Spleen (tissue), 13 donors: ENCODE measurements at places on chromosomes 4 and X.

DNA sequence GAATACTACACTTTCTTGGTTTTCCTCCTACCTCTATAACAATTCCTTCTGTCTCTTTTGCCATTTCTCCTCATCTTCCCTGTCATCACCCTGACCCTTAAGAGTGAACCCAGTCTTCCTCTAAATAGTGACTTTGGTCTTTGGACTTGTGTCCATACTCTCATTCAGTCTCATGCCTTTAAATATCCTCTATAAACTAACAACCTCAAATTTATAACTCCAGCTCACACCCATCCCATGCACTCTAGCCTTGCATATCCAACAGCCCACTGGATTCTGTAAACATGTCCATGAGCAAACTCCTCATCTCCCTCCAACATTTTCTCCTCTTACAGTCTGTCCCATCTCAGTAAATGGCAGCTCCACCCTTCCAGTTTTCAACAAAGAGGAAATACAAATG lies 15.0 kb downstream of the BCLAF3 start:
- no peak for DNase-seq

GRCh38 chr4:93031431-93032098 lies 727.8 kb downstream of the GRID2 start:
- no peak for DNase-seq

- no peak for DNase-seq
These were observed 217.5 kb upstream of the GYPA start for GRCh38 chr4:144357975-144358374.

GRCh38 chr4:185101354-185101890 lies 41.6 kb upstream of the SLC25A4 start:
- DNase-seq = no peak

- no peak for DNase-seq
These were observed 279.9 kb upstream of the SLIT2 start for GRCh38 chr4:19971829-19972228.

DNA sequence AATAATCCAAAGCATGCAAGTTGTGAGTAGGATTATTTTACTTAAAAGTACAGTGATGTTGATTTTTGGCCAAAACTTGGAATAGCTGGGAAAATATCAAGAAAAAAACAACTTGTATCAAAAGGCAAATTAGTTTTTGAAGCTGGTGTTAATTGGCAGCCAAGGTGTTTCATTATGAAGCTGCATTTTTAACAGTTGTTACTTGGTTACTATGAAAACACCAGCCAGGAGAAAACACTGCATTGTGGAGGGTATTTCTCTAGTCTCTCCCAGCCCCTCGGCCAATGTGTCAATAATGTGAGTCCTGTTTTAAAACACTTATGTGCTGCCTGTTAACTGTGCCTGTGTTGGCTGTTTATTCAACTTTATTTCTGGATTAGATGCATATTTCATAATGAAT lies 733.4 kb downstream of the ADGRL3 start:
- no peak for DNase-seq

DNA sequence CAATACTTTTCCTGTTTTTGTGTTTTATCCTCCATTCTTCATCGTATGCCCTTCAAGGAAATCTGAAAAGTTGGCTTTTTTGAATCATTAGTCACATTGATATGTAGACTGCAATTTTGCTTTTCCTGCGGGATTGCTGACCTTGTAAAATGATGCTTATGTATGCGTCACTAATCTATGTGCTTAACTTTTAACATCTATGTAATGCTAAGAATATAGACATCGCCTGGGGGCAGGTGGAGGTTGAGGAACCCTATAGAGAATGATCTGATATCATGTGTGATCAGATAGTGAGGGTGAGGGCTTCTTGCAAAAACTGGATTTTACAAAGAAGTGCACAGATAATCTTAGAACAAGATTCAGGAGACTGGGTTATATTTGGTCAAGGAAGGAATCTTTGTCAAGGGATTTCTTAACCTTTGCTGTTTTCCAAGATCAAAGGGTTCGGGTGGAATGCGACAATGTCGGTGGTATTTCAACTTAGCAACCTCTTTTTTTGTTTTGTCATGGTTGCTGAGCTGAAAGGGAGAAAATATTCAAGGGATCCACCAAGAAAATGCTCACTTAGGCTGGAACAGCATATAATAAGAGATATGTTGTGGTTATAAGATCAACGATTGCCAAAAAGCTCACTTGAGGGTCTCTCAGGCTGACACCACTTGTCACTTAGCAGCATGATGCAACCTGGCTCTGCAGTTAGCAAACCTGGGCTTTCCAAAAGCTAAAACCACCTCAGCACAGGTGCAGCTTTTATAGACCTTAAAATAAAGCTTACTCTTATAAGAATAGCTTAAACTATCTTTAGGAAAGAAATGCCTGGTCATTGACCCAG lies 70.6 kb upstream of the PUDP start:
- DNase-seq = no peak

GRCh38 chr4:107743532-107743931 lies 23.5 kb upstream of the PAPSS1 start:
- no peak for DNase-seq

DNA sequence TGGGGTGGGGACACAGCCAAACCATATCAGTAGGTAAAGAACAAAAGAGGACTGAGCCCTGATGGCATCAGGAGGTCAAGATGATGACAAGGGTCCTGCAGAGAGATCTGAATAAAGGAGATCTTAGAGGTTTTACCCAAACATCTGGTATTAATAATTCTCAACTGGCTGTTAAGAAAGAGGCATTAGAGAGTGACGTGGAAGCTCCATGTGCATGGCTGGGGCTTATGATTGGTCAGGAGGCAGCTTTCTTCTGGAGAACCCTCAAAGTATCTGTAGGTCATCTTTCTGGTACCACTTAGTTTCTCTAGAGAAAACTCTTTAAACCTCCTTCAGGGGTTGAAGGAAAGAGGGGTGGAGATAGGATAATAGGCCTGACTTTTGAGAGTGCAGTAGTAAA lies 18.7 kb downstream of the MGST2 start:
- DNase-seq = no peak

DNA sequence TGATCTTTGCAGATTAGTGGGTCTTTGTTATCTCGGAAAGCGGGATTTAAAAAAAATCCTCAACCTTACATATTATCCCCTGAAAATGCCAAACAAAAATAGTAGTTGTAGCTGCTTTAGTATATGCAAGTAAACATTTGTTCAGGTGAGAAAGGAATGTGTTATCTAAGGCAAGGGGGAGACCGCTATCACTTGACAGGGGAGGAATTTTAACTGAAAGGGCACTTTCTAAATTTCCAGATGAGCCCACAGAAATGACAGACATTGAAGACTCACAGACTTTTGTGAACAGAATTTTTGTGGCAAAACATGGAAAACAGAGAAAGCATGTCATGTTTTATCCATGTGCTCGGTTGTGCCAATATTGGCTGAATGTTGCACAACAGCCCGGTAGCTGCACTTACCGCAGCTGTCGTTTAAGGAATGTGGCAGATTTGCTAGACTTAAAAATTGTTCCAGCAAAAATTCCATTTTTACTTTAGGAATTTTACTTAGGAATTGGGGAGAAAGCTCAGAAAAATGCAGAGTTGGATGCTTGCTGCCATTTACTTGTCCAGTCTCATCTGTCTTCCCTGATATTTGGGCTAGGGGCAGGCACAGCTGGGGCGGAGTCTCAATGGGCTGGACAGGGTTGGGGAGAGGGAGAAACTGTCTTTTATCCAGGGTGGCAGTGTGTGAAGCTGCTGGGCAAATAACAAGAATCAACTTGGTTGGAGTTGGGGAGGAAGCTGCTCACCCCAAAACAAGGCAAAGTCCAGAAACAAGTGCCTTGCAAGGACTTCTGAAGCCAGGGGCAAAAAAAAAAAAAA lies 94.6 kb upstream of the RPS6KA3 start:
- DNase-seq = no peak

GRCh38 chr4:81631958-81632441 lies 160.3 kb upstream of the RASGEF1B start:
- DNase-seq = no peak

DNA sequence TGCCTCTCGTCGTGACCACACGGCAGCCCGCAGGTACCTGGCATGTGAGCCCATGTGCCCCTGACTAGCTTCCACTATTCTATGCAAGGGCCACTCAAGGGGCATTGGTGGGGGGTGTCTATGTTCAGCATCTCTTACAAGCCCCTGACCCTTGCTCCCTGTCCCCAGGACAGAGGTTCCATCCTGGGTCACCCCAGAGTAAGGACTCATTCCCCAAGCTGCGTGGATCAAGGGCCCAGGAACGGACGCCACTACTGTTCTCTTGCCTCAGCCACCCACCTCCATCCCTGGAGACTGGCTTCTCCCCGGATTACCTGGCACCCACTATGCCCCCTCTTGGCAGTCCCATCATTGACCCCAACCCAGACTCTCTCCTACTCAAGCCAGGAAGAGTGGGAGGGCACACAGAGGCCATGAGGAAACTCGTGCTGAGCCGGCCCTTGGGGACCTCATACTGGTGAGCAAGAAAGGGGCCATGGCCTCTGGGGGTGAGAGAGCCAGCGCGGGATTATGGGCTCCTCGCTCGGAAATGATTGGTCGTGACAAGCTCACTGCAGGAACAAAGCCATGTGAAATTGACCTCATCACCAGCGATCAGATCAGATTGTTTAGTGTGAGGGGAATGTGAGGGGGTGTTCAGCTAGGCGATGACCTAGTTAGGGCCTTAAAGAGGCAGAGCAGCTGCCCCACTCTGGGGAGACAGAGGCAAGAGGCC lies 50.1 kb upstream of the PJA1 start:
- DNase-seq = no peak

DNA sequence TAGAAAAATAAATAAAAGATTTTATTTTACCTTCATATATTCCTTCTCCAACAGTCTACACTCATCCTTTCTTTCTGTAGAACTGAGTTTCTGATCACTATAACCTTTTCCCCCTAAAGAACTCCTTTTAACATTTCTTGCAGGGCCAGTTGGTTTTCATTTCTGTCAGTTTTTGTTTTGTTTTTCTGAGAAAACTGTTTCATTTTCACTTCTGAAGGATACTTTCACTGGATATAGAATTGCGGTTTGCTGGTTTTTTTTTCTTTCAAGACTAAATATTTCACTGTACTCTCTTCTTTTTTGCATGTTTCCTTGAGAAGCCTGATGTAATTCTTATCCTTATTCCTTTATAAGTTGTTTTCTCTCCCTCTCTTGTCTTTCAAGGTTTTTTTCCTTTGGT lies 90.4 kb upstream of the EOLA2 start:
- DNase-seq = no peak

GRCh38 chr4:73868206-73869129 lies 725 bp upstream of the CXCL1 start:
- DNase-seq = no peak

DNA sequence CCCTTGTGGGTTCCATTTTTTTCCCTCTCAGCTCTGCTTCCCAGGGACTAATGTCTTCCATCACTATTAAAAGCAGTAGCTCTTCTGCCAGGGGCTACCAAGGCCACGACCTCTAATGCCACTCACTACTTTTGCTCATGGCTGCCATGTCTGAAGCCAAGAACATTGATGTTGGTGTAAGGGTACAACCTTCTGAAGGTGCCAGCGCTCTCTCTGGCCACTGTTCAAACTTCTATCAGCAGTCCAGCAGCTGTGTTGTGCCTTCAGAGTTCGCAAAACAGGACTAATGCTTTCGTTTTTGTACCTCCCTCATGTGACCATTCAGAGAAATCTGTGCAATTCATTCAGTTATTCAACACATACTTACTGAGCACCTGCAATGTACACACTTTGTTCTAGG lies 121.5 kb upstream of the ENPEP start:
- DNase-seq = no peak

- peak; percentile 84 for DNase-seq
These were observed 64.3 kb upstream of the CCDC160 start for GRCh38 chrX:134172588-134173259.

DNA sequence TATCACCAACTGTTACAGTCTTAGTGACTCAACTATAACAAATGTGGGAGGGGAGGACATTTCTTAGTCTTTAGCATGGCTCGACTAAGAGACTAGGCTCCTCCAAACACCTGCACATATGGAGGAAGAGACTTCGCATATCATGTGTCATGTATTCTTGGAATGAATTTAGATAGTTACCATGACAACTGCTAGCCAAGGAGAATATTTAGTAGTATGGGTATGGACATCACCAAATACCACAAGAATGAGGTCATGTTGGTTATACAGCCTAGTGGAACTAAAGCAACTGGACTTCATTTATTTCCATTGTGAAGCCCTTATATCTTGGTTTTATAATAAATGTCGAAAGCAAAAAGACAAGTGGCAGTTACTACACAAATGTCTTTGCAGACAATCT lies 512.3 kb downstream of the CFAP47 start:
- DNase-seq = no peak

GRCh38 chrX:134688031-134688823 lies 30.0 kb upstream of the PLAC1 start:
- DNase-seq = no peak

DNA sequence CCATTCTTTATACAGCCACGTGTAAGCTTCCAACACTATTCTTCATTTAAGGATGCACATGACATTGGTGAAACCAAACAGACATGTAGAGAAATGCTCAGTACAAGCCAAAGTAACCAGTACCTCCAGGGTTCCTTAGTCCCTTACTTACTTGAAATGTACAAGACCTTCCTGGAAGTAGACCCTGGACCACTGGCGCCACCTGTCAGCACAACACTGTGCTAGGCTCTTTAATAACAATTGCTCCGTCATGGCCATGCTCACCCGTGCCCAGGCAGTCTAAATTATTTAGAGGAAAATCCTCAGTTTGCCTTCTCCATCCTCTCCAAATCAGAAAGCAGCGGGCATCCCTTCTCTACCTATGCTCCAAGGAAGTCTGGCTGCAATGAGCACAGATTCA lies 52.7 kb downstream of the ADGRA3 start:
- no peak for DNase-seq

DNA sequence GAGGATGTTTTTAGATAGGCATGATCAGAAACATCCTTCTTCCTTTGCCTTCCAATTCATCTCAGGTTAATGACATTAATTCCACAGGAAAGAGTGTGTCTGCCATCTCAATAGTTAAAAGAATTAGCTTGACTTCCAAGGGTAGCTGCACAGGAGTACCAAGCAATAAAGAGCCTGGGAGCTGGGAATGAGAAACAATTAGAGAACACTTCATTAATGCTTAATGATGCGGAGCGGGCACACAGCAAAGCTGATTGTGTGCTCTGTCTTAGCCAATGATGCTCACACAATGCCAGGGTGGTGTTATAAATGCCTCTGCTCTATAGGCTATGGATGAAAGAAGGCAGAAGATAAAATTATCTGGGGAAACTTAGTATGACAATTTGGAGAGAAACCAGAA lies 1052.5 kb upstream of the LCORL start:
- no peak for DNase-seq

- DNase-seq = no peak
These were observed 64.1 kb downstream of the QDPR start for GRCh38 chr4:17447675-17448298.

DNA sequence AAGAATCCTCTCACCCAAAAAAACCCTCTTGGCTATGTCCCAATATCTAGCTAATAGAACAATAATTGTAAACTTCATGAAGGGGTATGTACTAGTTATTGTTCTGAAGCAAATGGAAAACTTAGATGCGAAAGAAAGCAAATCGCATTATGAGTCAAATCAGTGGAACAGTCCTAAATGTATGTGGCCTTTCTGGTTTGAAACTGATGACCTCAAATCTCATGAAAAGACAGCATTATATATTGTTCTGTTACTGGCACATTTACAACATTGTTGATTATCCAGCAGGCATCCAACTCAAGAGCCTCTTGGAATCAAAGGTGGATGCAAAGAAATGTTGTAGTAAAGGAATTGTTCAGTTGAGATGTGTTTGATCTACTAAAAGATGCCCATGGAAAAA lies 34.7 kb downstream of the CSN3 start:
- DNase-seq = no peak
